Stimulated activated CD4-positive, alpha-beta T cell treated with anti-CD3 and anti-CD28 coated beads, Interleukin-12 subunit alpha, Interleukin-12 subunit beta, amount 100 ng/mL, for 24 hours (primary cell): ENCODE measurements at places on chromosomes 7 and 10.
A peak's percentile ranks its signal among the peaks of the same experiment; 100 is the strongest.

GRCh38 chr10:33542752-33543505 is 208.5 kb upstream of the NRP1 start:
- DNase-seq = no peak

GRCh38 chr7:46156086-46156485 is 235.0 kb upstream of the IGFBP3 start:
- DNase-seq = no peak

DNA sequence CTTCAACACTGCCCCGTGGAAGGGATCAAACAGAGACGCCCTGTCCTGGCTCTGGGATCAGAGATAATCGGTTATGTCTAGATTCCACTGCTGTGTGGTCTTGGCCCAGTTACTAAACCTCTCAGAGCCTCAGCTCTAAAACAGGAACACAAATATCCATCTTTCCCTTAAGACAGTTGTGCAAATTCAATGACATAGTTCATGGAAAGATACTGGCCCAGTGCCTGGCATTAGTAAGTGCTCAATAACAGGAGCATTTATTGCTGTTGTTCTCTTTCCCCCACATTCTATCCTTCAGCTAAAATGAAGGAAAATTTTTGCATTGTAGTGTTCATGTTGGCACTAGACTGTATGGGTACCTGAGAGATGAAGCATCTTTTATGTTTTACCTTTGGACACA is 58.6 kb downstream of the TACC2 start:
- no peak for DNase-seq

- DNase-seq = peak; percentile 45
Measured at GRCh38 chr10:71748671-71749191, 24.6 kb downstream of the VSIR start.

GRCh38 chr7:12638851-12639456 is 48.5 kb upstream of the ARL4A start:
- DNase-seq = no peak

- DNase-seq = no peak
Measured at GRCh38 chr7:120442838-120443237, 169.9 kb downstream of the KCND2 start.

DNA sequence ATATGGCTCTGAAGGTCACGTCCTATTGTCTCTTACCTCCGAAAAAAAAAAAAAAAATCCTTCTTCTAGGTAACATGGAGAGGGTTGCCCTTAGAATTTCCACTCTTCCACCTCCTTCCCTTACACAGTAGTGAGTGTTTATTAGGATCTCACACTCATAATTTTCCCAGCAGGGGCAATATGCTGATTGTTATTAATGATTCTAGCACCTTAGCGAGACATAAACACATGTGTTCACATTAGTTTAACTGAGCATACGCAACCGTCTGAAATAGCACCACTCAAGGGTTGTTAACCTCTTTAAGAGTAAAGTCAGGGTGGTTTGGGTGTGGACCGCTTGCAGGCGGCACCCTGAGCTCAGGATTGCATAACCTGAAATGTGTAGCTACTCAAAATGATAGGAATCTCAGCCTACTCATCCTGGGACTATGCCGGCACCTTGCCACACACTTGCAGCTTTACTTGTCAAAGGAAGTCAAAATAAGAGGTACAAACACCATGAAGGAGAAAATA is 52.2 kb downstream of the CPEB3 start:
- no peak for DNase-seq

DNA sequence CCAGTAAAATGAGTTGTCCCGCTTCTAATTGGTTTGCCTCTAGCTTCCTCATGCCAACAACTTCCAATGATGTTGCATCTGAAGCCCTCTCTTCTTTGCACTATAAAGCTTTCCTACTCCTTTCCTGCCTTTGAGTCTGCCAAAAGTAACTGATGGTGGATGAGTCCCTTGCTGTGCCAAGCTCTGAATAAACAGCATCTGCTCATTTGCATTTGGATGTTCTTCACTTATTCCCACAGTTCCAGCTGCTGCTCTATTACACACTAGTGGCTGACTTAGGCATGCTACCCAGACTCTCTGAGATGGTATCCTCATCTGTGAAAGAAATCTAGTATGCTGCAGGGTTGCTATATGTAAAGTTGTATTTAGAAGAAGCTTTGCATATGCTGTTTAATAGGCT is 24.9 kb downstream of the SFR1 start:
- no peak for DNase-seq

DNA sequence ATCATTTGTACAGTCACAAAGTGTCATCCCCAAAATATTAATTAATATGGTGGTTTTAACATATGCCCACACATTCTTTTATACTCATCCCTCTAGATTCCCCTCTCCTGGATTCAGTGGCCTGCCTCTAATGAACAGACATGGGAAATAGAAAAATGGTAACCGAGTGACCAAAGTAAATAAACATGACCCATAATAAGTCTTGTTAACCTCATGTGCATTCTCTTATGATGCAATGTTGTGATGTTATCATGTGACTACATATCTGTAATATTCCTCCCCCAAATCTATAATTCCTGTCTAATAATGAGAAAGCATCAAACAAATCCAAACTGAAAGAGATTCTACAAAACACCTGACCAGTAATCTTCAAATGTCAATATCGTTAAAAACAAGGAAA is 164.5 kb upstream of the PRSS1 start:
- DNase-seq = no peak

- no peak for DNase-seq
Measured at GRCh38 chr10:112447620-112447928, 559 bp downstream of the VTI1A start.

DNA sequence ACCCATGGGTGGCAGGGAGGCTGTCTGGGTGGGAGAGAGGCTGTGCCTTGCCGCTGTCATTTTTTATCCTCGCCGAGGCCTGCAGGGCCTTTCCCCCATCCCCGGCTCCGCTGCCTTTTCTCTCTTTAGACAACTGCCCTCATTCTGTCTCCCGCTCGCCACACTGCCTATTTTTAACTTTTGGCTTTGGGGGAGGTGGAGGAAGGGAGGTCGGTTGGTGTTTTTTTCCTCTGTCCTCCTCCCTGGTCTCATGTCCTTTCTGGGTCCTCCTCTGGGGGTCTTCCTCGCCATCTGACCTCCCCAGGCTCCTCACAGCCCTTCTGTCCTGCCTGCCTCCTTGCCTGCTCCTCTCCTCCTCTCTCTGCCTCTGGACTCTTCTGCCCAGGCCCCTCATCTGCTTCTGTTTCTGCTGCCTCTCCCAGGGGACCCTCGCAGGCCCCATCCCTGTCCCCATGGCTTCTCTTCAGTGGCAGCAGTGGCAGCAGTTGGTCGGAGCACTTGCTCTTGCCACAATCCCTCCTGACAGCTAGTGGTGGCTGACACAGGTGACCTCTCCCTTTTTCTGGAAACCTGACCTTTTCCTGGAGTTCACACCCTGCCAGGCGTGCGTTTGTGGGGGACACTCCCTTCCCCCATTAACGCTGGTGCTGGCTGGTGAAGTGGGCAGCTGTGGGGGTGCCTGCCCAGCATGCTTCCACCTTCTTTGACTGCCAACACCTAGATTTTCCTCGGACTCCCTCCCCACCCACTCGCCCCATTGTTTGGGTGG is 19.5 kb upstream of the PCBD1 start:
- no peak for DNase-seq

DNA sequence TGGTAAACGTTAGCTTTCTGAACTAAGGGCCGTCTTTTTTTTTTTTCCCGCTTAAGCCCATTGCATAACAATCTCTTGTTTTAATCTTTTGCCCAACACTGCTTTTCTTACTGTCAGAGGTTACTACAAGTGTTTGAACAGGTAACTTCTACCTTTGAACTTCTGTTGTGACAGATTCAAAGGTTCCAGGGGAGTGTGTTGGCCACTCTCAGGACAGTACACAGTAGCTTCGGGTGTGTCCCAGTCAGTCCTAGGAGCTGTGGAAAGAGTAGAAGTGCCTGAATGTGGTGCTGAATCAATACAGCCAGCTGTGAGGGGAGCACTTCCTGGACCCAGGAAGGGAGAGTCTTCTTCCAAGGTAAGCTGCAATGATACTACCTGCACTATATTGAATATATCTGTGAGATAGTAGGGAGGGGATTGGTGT is at the start of gene ACSL5:
TSS of gene ACSL5 (plus strand) at position 205 of the 427 bp plus-strand sequence. CDS start 20,831 bp downstream, outside the sequence.
- no peak for DNase-seq

- no peak for DNase-seq
Measured at GRCh38 chr10:26675873-26676257, 21.6 kb upstream of the PDSS1 start.

GRCh38 chr7:159118197-159118595 is 26.5 kb downstream of the VIPR2 start:
- no peak for DNase-seq

DNA sequence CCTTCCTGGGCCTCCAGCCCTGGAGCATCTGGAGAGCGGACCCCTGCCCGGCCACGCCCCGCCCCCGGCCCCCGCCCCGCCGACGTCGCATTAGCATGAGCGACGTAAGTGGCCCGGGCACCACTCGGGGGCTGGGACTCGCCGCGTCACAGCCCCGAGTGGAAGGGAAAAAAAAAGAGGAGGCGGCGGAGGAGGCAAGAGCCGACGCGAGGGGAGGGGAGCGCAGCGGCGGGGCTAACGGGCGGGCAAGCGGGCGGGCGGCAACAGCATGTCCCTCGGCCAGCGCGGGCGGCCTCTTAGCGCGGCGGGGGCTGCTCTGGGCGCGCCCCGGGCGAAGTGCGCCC is at the start of gene SLC18A3:
TSS of gene SLC18A3 (plus strand) at position 197 of the 344 bp plus-strand sequence. CDS start 431 bp downstream, outside the sequence.
- DNase-seq = no peak

DNA sequence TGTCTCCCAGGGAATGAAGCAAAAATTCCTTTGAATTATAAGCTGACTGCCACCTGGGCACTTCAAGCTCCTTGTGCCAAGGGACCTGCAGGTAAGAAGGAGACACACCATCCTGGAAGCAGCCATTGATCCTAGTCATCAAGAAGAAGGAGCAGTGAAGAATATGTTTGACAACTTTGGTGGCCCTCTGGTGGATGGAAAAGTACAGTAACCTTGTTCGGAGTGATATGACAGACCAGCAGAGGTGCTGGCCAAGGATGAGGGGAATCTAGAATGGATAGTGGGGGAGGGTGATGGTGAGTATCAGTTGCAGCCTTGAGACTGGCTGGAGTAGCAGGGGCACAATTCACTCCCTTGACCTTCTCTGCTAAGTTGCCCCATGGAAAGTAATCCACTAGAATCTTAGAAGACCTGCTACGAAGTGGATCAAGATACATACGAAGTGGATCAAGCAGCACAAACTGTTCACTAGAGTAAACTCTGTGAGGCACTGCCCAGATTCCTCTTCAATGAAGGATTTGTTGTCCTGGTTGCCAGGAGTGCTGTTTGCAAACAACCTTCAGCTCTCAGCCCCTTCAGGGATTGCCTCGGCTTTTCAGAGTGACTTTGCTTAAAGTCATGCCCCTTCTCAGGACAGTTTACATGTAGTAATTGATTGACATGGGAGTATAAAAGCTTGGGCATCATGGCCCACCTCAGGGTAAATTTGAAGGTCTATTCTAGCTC is 44.8 kb upstream of the ORC5 start:
- DNase-seq = no peak

GRCh38 chr7:133755901-133756300 is 371.2 kb upstream of the LRGUK start:
- no peak for DNase-seq

DNA sequence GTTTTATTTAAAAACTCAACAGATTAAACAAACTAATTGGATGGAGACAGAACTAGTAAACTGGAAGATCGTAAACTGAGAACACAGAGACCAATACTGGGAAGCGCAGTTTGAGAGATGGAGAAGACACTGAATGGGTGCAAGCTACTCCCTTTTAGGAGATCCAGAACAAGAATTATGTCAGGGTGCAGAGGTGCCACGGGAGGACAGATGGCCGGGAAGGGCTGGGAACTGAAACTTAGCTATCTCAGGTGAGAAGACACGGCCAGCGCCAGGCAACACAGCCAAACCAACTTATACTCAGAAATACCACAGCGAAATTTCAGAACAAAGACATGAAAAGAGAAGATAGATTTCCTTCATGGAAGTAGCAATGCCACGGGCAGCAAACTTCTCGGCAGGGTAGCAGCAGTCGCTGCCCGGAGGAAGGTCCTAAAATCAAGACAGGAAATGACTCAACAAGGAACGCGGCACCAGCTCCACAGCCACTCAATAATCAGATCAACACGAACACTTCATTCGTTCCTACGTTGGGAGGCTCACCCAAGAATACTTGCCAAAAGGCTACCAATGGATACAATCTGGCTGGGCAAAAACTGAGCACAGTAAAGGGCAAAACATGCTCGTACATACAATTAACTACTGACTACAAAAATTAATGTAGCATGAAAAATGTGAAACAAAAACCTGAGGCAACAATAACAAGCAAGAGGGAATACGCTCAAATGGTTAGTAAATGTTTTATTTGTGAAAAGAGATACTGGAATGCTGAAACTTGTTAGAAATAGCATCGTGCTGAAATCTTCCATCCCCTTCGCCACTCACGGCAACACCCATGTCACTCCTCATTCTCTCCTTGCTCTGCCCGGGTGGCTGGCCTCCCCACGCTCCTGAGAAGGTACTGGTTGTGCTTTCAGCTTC is 2.2 kb upstream of the LRRC27 start:
- DNase-seq = peak; percentile 36

- DNase-seq = no peak
Measured at GRCh38 chr7:130079846-130080394, 9.6 kb downstream of the KLHDC10 start.

GRCh38 chr7:158077934-158078910 is 509.4 kb downstream of the PTPRN2 start:
- DNase-seq = no peak

DNA sequence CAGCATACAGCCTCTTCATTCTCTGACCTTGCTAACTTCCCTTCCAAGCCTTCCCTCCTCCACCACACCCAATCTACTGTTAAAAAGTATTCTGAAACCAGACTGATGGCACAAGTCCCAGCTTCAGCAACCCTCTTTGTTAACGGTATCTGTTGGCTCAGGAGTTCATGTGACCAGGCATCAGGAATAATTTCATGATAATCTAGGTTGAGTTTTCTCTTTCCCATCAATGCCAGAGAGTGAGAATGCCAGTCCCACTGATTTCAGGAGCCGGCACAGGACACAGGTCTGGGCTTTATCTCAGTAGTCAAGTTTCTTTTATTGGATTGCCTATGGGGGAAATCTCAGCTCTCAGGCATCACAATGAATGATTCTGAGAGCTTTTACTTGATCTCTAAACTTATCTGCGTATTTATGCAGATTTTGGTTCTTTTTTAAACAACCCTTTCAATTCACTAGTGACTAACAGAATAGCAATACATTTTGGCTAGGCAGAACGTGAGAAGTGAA is 231.0 kb upstream of the LYZL1 start:
- no peak for DNase-seq
